ENCODE measurements at places on chromosomes 2 and 18.

DNA sequence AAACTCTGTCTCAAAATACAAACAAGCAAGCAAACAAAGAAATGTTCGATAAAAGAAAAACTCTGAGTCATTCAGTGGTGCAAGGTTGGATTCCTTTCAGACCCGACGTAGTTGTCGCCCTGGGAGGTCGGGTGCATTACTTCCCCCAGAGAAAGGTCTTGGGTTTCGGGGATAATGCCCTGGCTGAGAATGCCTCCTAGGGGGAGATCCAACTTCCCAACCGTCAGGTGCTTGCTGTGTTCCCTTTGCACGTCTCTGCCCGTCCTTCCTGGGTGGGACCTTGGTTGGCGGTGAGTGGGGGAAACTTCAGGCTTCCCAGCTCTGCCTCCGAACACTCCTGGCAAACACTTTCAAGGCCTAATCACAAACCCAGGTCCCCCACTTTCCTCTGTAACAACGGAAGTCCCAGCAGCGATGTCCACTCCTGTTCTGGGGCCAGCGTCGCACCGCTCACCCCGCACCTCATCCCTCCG lies 609 bp downstream of the TPGS2 start:
- DNase-seq, result peak; percentile 33

DNA sequence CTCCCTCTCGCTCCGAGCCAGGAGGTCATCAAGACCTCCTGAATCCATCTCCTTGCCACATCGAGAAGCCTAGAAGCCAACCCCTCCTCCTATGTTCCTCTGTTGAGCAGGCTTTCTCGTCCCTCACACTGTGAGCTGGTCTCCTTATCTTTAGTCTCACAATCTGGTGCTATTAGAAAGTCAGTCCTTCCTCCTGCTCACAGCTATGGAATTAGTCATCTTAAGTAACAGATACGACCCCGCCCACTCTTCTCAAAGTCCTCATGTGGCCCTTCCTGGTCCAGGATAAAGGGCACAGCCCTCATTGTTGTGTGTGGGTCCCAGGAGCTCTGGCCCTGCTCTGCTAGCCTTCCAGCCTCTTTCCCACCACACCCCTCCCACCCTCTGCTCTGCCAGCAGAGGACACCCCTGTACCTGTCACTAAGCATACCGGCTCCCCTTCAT lies 41.4 kb upstream of the TRIB2 start:
- DNase-seq, result peak; percentile 16

- no peak for DNase-seq
Measured at GRCh38 chr18:26919201-26919600, 53.7 kb upstream of the AQP4 start.

GRCh38 chr2:162044586-162044985 lies 29.4 kb downstream of the DPP4 start:
- DNase-seq, result no peak

DNA sequence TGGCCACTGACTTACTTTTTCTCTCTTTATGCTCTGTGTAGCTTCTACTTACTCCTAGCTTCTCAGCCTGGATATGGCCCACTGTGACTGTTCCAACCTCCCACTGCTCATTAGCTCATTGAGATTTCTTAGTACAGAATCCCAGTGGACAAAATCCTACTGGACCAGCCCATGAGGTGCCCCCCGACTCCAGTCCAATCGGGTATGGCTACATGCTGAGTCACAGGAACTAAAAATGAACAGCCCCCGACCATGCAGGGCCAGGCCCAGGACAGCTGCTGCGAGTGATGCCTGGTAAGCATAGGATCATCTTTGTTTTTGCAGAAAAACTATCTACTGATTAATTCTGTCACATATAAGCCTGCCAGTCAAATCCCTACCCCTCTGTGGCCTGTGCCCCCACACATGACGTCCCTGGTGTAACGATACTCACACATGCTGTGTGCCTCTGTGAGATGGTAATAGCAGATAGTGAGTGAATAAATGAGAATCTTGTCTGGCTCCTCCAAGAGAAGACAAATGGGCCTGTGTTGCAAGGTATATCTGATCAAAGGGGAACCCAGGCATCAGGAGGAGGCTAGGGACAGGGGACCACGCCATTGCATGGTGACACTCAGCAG lies 85.9 kb upstream of the KLF7 start:
- no peak for DNase-seq

Data from A673 (cell line).